ENCODE measurements at places on chromosomes 7 and 10.
A peak's percentile ranks its signal among the peaks of the same experiment; 100 is the strongest.

DNA sequence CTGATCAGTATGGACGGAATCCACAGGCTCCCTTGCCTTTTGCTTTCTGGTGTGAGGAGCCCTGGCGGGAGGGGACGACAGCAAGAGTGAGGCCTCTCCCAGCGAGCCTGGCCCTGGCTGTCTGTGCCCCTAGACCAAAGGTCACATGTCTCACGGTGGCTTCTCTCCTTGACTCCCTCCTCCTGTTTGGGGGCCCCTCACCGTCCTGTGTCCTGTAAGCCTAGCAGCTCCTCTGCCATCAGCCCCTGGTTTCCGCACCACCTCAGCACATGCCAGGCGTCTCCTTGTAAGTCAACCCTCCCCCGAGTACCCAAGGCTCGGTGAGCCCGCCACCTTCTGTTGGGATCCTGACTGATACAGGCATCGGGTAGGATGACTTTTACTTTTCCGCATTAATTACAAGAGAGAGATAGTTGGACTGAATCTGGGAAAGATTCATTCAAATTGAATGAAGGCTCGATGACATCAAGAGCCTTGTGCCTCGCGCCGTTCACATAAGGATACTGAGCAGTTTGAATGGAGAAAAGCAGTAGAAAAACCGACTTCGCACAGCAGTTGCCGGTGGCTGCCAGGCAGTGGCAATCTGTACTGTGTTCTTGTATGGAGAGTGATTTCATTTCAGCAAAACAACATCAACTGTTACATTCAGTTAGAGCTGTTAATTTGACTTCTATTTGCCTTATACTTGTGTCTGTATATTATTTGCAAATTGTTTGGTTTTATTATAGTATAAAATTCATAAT lies 119.8 kb downstream of the XRCC2 start:
- no peak overlapping the region for H3K27ac ChIP-seq
- H3K36me3 ChIP-seq: no peaks in the 10 kb centered on the region
- DNase-seq: no peak
- H3K27me3 ChIP-seq: no peaks in the 10 kb centered on the region
- H3K4me3 ChIP-seq: no peak overlapping the region

DNA sequence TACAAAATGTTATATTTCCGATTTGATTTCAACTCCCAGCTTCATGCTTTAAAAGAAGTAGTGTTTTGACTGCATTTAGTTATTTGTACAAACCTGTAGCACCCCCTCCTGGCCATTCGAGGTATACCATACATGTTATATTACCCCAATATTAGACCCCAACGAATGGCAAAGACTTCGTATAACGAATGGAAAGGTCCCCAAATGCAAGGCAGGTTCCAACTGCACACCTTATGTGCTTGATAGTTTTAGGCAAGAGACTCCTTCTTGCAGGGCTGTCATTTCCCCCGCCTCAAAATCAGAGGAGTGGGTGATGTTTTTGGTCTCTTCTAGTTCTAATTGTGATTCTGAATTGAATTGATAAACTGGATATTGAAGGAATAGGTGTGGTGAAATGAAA lies 101.1 kb upstream of the TARP start:
- H3K4me3 ChIP-seq: no peak overlapping the region
- H3K27ac ChIP-seq: no peak overlapping the region
- peaks cover 8% of the 10 kb centered on the region for H3K36me3 ChIP-seq
- H3K27me3 ChIP-seq: no peaks in the 10 kb centered on the region
- peak; percentile 57 for DNase-seq

- no peaks in the 10 kb centered on the region for H3K36me3 ChIP-seq
- no peak overlapping the region for H3K27ac ChIP-seq
- no peak for DNase-seq
- no peaks in the 10 kb centered on the region for H3K4me1 ChIP-seq
- H3K27me3 ChIP-seq: peaks cover 2% of the 10 kb centered on the region
Observed at GRCh38 chr7:26420422-26421019, 128.9 kb downstream of the SNX10 start.

- H3K36me3 ChIP-seq: no peaks in the 10 kb centered on the region
- H3K27ac ChIP-seq: no peak overlapping the region
- no peaks in the 10 kb centered on the region for H3K4me1 ChIP-seq
- no peak for DNase-seq
- H3K4me3 ChIP-seq: no peak overlapping the region
- H3K27me3 ChIP-seq: no peaks in the 10 kb centered on the region
Observed at GRCh38 chr10:91287276-91287675, 66.8 kb downstream of the PCGF5 start.

DNA sequence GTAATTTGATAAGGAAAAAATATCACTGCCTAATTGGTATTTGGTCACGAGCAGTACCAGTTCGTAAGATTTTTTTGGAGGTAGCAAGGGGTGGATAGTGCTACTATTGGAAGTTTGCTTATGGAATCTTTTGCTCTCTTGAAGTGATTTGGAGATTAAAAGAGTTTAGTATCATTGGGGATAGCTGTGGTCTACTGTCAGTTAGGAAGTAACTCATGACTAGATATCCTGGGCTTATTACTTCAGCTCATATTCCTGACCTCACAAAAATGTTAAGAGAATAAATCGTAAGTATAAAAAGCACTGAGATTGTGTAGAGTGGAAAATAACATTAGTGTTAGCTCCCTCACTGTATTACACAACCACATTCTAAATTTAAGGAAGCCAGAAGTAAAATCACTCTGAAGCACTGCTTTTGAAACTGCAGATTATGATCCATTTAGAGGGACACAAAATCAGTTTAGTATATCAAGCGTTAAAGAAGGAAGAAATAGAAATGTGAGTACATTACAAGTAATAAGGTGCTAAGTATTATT lies 22.6 kb downstream of the SGPL1 start:
- peaks cover 8% of the 10 kb centered on the region for H3K36me3 ChIP-seq
- no peak overlapping the region for H3K4me3 ChIP-seq
- DNase-seq: no peak
- H3K27ac ChIP-seq: no peak overlapping the region
- no peaks in the 10 kb centered on the region for H3K27me3 ChIP-seq

DNA sequence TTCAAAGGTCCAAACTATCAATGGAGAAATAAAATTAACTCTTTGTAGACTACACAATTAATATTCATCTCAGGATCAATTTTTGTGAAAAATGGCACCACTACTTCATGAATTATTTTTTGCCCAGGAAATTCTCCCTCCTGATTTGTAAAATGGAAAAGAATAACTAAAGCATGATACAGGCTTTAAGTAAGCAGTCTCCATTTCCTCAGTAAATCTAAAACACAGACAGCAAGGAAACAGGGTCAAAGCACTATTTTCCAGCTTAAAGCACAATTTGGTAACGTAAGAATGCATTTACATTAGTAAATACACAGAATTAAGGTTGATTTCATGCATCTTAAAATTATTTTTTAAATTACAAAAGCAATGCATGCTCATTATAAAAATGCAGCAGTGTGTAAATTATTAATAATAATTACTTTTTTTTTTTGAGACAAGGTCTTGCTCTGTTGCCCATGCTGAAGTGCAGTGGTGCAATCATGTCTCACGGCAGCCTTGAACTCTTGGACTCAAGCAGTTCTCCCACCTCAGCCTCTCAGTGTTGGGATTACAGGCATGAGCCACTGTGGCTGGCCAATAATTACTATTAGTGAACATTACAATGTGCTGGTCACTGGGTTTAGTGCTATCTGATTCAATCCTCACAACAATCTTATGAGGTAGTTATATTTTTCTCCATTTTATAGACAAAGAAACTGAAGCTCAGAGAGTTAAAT lies 26.1 kb upstream of the VCL start:
- H3K27ac ChIP-seq: no peak overlapping the region
- H3K27me3 ChIP-seq: no peaks in the 10 kb centered on the region
- no peak for DNase-seq
- no peaks in the 10 kb centered on the region for H3K36me3 ChIP-seq
- peaks cover 16% of the 10 kb centered on the region for H3K4me1 ChIP-seq

All from CD4-positive, alpha-beta T cell (primary cell).